Left ventricle myocardium inferior (tissue), 1 donor: ENCODE measurements at places on chromosomes 5 and 9. TPM values are rescaled to one million over a fixed set of nuclear protein-coding genes. Genes with fewer than 3 reads are reported as not detected.

GPX8 gene
- 9.8 TPM for total RNA-seq

GAS1 gene
- total RNA-seq: 11.0 TPM

INSL4 gene
- total RNA-seq: not detected

PCDHAC1 gene
- not detected for total RNA-seq

TMEFF1 gene
- total RNA-seq: not detected

HAVCR2 gene
- 3.1 TPM for total RNA-seq

SPINK9 gene
- total RNA-seq: not detected

ACTBL2 gene
- total RNA-seq: not detected

ELOVL7 gene
- 0.19 TPM for total RNA-seq

SPOCK1 gene
- total RNA-seq: 28.6 TPM

SPAAR gene
- total RNA-seq: 6.5 TPM

OBP2B gene
- not detected for total RNA-seq

OR2V2 gene
- not detected for total RNA-seq

HAND1 gene
- 26.2 TPM for total RNA-seq

FOXI1 gene
- not detected for total RNA-seq

EIF4EBP3 gene
- 13.1 TPM for total RNA-seq

YIPF5 gene
- 26.1 TPM for total RNA-seq

CENPP gene
- 5.4 TPM for total RNA-seq

SLC46A2 gene
- total RNA-seq: not detected

TTC1 gene
- 94.2 TPM for total RNA-seq

ACOT12 gene
- not detected for total RNA-seq

TXNDC8 gene
- not detected for total RNA-seq

ZDHHC11B gene
- 13.4 TPM for total RNA-seq

FOXD4L5 gene
- total RNA-seq: 0.08 TPM

PCDHGC4 gene
- total RNA-seq: 1.8 TPM

FOXD4L6 gene
- not detected for total RNA-seq

FAM221B gene
- not detected for total RNA-seq

CER1 gene
- total RNA-seq: not detected

OR1J1 gene
- total RNA-seq: not detected

SLC2A6 gene
- total RNA-seq: 2.0 TPM

DOK3 gene
- 3.3 TPM for total RNA-seq

WDR31 gene
- 12.4 TPM for total RNA-seq

SLC36A1 gene
- total RNA-seq: 3.1 TPM

THG1L gene
- 6.6 TPM for total RNA-seq

GABRA6 gene
- total RNA-seq: not detected

SPZ1 gene
- total RNA-seq: not detected

SPINK7 gene
- not detected for total RNA-seq

PCDHGB7 gene
- total RNA-seq: 7.9 TPM

BRINP1 gene
- 0.66 TPM for total RNA-seq

ASTN2 gene
- total RNA-seq: 6.1 TPM

TPRN gene
- 18.0 TPM for total RNA-seq

FOXD4L3 gene
- not detected for total RNA-seq

CTXN3 gene
- total RNA-seq: not detected

AFAP1L1 gene
- total RNA-seq: 40.6 TPM

PCSK5 gene
- 5.6 TPM for total RNA-seq

SLC27A6 gene
- 61.1 TPM for total RNA-seq

ABO gene
- 2.3 TPM for total RNA-seq

SPAG8 gene
- total RNA-seq: 3.4 TPM

TRPM3 gene
- total RNA-seq: 0.22 TPM

CD74 gene
- 251 TPM for total RNA-seq
